ENCODE measurements at places on chromosomes 7 and 10.

DNA sequence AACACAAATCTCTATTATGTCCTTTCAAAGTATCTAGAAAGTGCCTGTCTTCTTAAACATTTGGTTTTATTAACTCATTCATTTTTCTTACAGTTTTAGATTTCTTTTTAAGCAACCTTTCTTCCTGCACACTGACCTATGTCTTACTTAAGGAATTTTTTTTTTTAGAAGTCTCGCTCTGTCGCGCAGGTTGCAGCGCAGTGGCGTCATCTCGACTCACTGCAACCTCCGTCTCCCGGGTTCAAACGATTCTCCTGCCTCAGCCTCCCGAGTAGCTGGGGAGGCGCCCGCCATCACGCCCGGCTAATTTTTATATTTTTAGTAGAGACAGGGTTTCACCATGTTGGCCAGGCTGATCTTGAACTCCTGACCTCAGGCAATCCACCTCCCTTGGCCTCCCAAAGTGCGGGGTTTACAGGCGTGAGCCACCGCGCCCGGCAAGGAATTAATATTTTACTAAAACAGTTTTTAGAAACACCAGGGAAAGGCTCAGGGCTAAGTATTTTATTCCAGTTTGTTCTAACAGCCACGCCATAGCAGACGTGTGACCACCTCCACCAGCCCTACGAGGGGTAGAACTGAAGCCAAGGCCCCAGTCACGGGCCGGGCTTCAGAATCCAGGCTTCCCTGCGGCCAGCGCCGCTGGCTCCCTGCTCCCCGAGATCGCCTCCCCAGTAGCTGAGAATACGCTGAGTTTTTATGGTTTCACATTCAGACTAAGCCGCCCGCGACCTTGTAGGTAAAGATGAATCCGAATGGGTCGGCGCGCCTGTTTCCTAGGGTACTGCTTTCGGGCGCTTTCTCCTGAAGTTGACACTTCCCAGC is 941 bp upstream of the LUC7L2 start:
- peak; percentile 57 for DNase-seq

DNA sequence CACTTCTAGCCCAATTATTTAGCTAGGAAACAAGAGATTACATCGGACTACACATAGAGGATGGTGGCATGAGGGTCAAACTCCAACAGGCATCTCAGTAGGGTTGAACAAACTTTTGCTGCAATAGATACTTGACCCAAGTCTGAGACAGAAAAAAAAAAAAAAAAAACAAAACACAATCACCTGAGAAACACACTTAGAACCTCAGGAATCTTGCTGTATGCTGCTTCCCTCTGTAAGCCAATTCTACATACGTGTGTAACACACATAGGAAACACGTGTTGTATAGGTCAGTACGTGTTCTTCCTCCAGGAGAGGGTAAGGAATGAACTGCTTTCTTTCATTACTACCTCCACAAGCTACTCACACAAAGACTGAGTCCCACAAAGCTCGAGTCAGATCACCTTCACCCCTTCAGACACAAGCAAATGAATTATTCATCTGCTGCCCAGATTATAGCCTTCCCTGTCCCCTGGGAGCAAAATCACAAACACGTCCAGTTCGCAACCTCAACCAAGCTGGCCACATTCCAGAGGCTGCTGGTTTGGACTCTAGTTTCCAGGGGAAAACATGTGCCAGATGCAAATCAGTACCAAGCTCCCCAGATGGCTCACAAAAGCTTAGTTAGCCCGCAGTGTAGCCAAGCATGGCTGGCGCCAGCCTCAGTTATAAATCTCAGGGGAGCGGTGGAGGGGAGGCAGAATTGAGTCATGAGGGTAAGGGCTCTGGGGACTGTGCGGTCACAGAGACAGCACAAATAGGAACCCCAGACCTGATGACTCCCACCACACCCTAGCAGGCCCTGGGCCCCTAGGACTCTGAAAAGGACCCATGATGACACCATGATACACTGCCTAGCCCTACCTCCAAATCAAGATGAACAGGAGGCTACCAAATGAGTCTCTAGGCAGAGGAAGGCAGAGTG is 15.1 kb downstream of the PSAP start:
- peak; percentile 96 for DNase-seq

- DNase-seq: peak; percentile 87
These were observed 6.9 kb downstream of the C10orf62 start for GRCh38 chr10:97596101-97597082.

GRCh38 chr10:58107506-58107905 is 160.2 kb downstream of the IPMK start:
- peak; percentile 90 for DNase-seq

DNA sequence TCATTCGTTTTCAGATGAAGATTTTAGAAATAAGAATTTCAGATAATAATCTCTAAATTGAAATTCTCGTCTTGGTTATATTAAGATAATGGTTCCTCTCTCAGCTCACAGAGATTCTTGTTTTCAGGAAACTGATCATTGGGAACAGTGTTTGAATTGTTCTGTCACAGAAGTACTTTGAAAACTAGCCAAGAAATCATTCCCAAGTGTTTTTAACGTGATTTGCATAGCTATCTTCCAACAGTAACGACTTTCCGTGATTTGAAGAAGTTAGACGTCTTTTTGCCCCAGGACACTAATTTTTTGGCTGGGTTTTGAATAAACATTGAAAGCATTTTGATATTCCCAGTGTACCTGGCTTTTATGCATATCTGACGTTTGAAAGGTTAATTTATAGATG is 116.0 kb downstream of the CDCA7L start:
- no peak for DNase-seq

- no peak for DNase-seq
These were observed 66.2 kb upstream of the CCNY start for GRCh38 chr10:35270100-35270499.

DNA sequence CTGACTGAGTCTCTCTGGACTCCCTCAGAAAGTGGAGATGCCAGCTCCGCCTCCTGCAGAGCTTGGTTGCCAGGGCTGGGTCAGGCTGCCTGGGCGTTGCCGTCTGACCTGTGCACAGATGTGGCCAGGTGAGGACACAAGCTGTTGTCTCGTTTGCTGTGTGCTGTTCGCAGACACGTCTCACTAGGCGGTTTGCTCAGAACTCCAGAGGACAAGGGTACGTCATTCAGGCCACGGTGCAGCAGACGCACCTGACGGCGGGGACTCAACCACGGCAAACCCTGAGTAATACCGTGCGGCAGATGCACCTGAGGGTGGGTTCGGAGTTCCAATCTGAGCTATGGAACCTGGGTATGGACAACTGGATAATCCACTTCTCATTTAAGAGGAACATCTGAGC is 11.7 kb downstream of the GPER1 start:
- DNase-seq: no peak

- DNase-seq: no peak
These were observed 148.6 kb downstream of the NRCAM start for GRCh38 chr7:108307595-108307994.

DNA sequence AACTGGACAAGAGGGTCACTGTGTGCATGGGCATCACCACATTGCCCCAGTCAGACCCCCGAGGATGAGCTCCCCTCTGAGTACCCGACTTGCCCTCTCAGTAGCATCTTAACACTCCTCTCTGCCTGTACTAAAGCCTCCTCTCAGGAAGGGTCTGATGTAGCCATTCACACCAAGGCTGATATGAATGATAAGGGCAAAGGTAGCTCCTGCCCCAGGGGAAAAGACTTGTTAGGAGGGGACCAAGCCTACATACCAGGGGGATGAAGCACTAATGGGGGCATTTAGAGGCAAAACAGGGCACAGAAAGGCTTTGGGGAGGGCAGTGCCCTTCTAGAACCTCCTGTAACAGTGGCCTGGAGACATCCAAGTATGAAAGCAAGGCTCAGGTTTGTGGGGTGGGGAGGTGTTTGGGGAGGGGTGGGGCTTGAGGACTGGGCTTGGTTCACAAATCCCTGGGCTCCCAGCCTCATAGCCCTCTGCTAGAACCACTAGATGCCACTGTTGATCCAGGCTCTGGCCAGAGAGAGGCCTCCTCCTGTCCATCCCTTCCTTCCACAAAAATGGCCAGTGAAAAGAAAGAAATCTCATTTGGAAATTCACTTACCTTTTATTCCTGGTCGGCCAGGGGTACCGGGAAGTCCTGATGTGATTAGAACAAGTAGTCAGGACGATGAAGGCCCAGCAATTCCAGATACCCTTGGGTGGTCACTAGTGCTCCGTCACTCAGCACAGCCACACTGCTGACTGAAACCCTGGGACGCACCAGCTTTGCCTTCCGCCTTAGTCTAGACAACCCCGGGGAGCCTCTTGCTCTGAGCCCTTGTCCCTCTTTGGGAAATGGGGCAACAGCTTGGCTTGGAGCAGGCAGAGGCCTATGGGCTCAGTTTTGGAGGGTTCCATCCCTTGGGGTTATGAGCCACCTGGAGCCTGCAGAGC is 40.3 kb downstream of the COL17A1 start:
- peak; percentile 88 for DNase-seq

GRCh38 chr10:93026072-93026471 is 34.5 kb upstream of the CYP26C1 start:
- no peak for DNase-seq

DNA sequence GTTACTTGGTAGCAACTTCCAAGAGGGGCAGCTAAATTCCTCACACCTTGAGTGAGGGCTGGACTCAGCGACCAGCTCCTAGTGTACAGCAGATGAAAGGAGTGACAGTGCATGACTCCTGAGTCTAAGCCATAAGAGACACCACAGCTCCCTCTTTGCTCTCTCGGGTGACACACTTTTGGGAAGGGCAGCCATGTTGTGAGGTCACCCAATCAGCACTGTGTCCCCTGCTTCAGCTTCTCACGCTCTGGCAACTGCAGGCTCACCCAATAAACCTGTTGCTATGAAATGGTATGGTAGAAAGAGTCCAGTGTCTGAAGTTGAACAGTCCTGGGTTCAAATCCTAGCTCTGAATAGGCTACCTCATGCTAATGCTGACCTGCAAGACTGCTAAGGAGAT is 20.9 kb downstream of the TMEM130 start:
- no peak for DNase-seq

GRCh38 chr7:32905175-32905662 is 13.7 kb upstream of the KBTBD2 start:
- DNase-seq: peak; percentile 78

DNA sequence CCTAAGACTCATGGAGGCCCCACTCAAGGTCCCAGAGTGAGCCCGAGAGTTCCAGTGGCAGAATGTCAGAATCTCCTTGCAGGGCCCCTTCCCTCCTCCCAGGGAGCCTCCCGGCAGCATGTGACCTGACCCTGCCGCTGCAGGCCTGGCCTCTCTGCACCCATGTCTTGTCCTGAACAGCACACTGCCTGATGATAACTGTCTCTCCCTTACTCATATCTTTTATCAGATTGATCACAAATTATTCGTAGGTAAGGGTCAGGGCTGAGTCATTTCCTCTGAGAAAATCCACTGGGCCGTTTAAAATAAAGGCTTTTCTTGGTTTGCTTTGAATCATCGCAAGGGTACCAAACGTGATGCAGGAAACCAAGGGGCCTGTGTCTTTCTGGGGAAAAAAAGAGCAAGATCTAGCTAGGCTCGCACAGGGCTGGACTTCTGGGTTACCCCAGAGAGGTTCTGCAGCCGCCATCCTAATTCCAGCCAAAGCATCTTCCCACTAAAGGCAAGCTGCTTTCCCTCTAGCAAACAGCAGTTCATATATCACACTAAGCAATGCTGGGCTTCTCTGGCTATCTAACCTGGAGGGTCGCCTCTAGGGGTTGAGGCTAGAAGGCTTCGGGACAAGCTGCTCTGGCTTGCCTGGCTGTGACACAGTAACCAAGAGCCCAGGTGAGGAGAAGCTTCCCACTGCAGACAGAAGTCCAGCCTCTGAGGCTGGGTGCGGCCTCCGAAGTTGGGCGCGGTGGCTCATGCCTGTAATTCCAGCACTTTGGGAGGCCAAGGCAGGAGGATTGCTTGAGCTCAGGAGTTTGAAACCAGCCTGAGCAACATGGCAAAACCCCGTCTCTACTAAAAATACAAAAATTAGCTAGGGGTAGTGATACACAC is 104.9 kb downstream of the SPDYE5 start:
- DNase-seq: peak; percentile 9

- peak; percentile 22 for DNase-seq
These were observed 32.9 kb upstream of the JCAD start for GRCh38 chr10:30092151-30092790.

DNA sequence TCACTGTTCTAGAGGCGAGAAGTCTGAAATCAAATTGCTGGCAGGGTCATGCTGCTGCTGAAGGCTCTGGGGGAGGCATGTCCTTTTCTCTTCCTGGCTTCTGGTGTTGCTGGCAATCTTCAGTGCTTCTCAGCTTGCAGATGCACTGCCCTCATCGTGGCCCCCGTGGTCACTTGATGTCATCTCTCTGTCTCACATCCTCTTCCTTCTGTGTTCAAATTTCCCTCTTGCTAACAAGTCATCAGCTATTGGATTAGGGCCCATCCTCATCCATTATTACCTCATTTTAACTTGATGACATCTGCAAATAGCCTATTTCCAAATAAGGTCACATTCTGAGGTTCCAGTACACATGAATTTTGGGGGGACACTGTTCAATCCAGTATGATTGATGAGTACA is 36.6 kb upstream of the SRGN start:
- DNase-seq: peak; percentile 36

DNA sequence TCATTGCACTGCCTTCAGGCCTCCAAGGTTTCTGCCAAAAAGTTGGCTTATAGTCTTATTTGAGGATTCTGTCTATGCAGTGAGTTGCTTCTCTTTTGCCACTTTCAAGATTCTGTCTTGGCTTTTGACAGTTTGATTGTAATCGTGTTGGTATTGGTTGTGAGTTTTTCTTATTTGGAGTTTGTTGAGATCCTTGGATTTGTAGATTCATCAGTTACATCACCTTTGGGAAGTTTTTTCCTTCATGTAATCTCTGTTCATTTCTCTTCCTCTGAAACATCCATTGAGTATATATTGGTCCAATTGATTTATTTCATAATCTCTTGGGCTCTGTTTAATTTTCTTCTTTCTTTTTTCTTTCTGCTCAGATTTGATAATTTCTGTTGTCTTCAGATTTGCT is 59.8 kb downstream of the SEPTIN7 start:
- no peak for DNase-seq

- no peak for DNase-seq
These were observed 17.6 kb upstream of the AOAH start for GRCh38 chr7:36741866-36742265.

- DNase-seq: no peak
These were observed 69.3 kb downstream of the OSBPL3 start for GRCh38 chr7:24910551-24911212.

GRCh38 chr7:128917122-128917521 is 6.6 kb upstream of the KCP start:
- DNase-seq: no peak

DNA sequence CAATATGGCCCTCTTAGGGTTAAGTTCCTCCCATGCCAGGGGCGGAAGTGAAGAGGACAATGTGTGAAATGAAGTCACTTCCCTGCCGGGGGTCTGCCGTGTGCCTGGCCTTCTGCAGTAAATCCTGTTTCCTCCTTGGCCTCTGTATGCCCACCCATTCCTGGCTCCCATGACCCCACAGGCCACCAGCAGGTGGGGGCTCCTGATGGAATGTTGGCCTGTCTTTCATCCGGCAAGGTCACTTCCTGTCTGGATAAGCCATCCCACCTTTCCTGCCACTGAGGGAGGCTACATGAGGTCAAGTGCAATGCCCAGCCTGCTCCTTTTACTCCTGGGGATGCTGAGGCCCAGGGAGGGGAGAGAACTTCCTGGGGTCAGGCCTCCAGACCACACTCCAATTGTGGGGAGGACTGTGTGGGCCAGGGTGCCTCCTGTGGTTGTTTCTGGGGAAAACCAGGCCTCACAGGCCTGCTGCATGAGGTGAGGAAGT is 22.3 kb downstream of the PALD1 start:
- DNase-seq: no peak
